ENCODE measurements at places on chromosomes 6 and 20.

DNA sequence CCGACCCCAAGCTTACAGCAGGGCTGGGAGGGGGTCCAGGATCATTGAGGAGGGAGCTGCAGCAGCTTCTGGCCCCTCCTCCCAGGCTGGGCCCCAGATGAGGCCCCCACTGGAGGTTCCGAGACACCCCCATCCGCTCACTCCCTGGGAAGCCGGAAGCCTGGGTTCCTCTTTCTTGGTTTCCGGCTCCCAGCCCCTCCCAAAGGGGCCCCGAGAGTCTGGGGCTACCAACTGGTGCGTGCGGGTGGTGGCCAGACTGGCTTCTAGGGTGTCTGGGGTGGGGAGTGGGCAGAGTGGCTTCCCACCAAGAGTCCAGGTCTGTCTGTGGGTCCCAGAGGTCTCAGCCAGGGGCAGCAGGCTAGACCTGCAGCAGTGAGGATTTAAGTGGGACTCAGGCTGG, 2.2 kb downstream of the RGS19 start:
- DNase-seq: no peak

DNA sequence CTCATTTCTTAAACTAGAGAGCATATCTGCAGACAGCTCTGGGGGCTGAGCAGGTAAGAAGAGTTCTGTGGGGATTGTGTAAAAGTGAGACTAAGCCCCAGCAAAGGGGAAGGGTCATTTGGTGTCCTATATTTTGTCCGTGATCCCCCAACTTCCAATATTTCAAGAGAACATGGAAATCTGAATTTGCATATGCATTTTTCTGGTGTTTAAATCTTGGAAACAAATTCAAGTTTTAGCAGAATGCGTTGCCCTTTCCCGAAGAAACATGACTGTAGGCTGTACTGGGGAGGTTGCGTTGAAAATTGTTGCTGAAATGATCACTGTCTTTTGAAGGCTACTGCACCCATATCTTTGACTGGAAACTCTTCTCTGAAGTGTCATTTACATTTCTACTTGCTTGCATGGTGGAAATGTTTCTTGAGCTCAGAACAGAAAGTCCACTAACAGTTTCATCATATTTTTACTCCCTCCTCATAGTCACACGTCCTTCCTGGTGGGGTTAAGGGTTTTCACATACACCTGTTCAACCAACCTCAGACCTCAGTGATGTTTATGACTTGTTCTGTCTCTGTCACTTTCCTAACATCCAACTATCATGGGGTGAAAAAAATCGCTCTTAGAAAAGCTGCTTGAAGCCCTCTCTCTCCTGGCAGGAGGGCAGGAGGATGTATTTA, 140.3 kb downstream of the BCAS1 start:
- DNase-seq: no peak

DNA sequence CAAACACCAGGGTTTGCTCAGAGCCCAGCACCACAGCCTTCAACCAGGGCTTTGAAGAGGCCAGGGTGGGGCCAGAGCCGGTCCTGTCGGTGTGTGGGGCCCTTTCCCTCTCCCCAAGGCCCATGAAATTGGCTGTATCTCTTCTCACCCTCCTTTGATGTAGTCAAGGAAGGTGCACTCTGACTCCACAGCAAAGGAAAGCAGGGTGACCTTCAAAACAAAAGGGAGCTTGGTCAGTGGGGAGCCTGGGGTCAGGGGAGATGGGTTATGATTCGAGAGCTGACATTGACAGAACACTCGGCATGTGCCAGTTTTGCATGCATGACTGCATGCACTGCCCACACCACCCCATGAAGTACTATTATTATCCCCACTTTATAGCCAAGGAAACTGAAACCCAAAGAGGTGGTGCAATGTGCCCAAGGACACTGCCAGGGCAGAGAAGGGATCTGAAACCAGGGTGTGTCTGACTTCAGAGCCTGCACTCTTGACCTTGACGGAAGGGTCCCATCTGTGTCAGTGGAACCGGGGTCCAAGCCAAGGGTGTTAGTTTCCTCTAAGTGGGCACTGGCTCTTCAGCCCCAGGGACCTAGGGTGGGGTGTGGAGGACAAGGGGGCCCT, 55.4 kb downstream of the RAB44 start:
- DNase-seq: no peak

DNA sequence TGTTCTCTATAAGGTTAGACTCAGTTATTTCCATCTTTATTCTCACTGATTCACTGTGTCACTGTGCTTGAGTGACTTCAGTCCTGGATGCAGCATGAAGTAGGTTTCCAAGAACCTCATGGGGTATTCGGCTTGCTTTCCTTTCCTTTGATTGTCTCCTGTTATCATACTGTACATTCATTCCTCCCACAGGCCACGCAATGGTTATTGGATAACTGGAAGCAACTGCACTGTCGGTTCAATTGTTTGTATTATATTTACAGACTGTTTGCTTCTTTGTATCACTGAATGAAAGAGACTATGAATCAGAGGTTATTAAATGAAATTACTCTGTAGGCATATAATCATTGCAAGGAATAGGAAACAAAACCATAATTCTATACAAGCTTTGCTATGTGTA, 129.4 kb downstream of the MAP7 start:
- no peak for DNase-seq

GRCh38 chr6:108914235-108915022, 66.2 kb downstream of the ARMC2 start:
- DNase-seq: peak; percentile 6

GRCh38 chr6:30790724-30791383, 46.5 kb upstream of the IER3 start:
- no peak for DNase-seq

DNA sequence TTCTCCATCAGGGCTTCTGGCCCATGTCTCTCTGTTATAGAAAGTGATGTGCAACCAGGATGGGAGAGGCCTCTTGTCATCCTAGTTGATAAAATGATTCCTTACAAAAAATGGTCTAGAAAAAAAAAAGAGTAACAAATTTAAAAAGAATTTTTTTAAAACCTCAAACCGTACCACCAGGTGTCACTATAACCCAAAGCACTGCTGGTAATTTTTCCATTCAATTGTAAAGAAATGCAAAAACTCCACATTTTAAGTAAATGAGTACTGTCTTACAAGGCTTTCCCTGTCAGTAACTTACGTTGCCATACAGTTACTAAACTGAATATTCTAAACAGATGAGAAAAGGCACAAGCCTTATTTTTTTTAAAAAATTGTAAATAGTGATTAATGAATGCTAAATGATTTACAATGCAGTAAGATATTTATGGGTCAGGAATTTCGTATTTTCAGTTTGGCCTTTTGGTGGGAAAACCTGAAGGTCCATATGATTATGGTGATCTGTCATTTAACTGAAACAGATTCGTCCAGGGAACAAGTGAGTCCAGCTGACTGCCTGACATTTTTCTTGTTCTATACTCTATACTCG, 95.4 kb downstream of the OGFRL1 start:
- peak; percentile 66 for DNase-seq

GRCh38 chr20:19713822-19714578, 44.1 kb upstream of the RIN2 start:
- no peak for DNase-seq

- DNase-seq: no peak
Measured at GRCh38 chr6:41639809-41640371, 1.6 kb downstream of the MDFI start.

DNA sequence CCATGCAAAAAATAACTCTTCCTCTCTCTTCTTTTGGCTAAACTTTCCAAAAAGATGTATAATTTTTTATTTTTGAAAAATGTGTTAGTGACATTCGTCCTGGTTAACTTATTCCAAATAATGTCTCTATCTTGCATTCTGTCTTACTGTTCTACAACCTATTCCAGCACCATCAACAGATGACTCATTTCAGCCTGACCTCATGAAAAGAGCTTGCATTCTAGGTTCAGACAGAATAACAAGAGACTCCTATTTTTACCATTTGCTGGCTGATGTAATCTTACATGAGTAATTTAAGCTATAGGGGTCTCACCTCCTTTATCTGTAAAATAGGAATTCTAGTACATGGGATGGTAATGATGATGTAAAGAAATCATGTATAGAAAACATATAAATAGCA, 109.0 kb downstream of the FUT9 start:
- no peak for DNase-seq

DNA sequence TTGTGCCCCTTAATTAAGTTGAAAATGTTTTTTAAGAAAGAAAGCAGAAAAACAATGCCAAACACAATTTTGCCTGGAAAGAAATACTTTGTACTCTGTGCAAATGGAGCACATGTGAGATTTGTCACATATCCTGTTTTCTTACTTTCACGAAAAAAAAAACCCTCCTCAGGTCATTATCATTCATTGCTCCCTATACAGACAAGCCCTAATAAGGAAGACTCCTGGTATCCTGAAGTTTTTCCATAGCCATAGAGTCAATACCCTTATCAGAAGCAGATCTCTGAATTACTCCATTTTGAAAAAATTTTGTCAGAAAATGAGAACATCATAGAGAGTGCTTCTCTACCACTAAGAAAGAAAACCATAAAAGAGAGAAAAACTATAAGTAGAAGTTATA, 14.0 kb upstream of the NT5E start:
- no peak for DNase-seq

GRCh38 chr6:72654071-72654621, 32.3 kb downstream of the KCNQ5 start:
- no peak for DNase-seq

- no peak for DNase-seq
Measured at GRCh38 chr6:169213814-169214520, 39.7 kb downstream of the THBS2 start.

DNA sequence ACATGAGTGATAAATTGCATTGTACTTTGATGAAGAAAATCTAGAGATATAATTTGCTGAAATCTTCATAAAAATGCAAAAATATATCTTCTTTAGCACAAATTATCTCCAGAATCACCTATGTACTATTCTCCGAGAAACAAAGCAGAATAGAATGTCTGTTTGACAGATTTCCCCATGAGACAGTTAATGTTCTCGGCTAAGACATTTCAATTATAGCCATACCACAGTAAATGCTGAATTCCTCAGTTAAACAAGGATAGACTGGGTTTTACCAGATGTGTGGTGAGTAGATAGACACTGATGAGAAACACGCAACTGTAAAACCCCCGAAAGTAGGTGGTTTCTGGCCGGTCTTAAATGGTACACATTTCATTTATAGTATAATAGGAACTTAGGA, 69.8 kb downstream of the SNAP25 start:
- DNase-seq: no peak

DNA sequence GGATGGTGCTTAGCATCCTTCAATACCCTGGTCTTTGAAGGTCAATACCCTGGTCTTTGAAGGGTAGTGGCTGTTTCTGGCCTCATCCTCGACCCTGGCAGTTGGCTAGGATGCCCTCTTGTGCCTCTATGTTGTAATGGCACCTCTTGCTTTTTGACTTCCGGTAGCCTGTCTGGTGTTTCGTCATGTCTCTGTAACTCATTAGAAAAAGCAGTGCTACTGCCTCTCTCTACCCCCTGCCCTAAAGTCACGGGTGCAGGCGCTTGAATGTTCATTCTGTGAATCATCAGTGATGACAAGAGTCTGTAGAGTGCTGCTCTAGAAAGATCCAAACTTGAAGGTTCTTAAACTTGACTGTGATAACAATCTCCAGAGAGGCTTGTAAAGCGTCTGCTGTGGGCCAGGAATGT, 28.3 kb downstream of the RSPO4 start:
- DNase-seq: peak; percentile 78

GRCh38 chr20:63032861-63033793, 26.4 kb upstream of the BHLHE23 start:
- no peak for DNase-seq

GRCh38 chr6:148128014-148128730, 214.5 kb upstream of the SASH1 start:
- DNase-seq: no peak

DNA sequence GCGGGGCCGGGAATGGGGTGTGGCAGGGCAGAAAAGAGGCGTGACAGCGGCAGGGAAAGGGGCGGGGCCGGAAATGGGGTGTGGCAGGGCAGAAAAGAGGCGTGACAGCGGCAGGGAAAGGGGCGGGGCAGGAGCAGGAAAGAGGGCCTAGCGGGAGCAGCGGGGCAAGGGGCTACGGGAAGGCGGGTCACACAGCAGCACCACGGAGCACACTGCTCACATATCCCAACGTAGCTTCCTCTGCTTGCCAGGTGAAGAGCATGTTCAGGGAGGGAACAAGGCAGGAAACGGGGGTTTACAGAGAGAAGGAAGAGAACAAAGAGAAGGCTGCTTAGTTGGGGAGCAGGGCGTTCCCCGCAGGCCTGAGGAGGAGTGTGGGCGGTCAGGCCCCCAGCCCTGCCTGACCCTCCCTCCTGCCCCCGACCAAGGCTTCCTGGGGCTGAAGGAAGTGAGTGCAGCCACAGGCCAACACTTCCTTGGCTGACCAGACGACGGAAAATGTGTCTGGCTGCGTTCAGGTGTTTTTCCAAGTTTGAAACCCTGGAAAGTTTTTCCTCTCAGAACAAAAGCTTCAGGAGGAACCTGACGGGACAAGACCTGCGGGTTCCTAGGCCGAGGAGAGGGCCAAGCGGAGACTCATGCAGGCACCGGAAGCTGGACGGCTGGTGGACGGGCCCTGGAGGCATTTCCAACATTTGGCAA, 13.8 kb downstream of the UCKL1 start:
- DNase-seq: no peak

DNA sequence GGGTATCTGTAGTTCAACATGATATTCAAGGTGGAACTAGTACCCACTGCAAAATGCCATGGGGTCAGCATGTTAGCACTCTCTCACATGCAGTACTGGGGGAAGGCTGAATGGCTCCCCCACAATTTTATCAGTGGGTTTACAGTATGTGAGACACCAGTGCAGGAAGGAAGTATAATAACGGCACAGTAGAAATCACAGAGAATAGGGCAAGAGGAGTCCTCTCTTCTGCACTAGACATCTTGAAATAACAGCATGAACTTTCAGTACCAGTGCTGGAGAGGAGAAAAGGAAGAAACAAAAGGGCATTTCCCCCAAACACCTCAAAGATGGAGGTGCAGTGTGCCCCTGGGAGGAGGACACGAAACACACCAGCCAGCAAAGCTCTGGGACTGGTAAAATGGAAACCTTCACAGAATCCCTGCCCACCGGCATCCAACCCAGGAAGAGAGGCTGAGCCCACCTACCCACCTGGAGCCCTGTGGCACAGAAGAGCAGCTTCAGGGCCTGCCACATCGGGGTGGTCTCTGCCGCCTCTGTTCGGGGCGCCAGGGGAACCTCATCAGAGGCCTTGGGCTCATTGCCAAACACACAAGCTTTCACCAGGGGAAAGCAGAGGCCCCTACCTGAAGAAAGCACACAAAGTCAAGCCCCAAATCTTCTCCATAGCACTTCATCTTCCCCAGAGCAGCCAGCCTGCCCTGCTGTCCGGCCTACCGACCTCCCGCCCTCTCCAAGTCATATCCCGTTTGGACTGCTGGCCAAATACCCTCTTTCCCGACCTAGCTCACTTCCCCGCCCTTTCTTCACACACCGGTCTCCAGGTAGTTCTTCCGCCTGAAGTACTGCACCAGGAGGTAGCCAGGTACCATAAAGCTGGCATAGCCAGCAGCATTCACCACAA, 1.2 kb downstream of the SLC35B2 start:
- no peak for DNase-seq

Data from EL (cell line).